Stimulated activated CD8-positive, alpha-beta memory T cell treated with anti-CD3 and anti-CD28 coated beads, Interleukin-2, amount 100 ng/mL, for 1 hour (primary cell): ENCODE measurements at places on chromosomes 2 and 18.

DNA sequence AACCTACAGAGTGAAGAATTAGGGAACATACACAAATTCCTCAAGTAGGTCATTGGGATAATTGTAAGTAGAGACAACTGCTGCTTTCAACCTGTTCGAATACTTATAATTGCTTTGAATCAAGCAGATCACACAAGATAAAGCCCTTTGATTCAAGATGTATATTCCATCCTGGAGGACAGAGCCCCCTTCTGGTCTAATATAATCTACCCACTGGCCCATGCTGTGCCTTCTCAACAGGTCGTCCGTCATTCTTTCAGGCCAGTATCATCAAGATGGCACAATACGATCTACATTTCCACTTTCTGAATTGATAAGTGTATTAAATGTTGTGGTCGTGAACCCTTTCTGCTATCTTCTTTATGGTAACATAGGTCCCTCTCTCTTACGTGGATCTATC is 387.0 kb upstream of the CDH19 start:
- DNase-seq: no peak

GRCh38 chr2:103219398-103219797 is 457.6 kb downstream of the TMEM182 start:
- no peak for DNase-seq

DNA sequence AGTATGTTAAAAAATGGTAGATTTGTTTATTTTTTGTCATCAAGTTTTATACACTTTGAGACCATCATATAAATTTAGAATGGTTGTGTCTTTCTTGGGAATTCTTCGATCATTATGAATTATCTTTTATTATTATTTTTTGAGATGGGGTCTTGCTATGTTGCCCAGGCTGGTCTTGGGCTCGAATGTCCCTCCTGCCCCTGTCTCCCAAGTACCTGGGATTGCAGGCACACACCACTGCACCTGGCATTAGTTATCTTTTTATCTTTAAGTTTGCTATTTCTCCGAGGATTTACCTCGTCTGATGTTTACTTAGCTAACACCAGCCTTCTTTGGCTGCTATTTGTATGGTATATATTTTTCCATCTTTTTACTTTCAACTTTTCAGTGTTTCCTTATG is 100.0 kb downstream of the BIRC6 start:
- no peak for DNase-seq

- no peak for DNase-seq
These were observed 48.6 kb downstream of the CYB5A start for GRCh38 chr18:74243127-74243526.

- peak; percentile 58 for DNase-seq
These were observed at the start of gene KLF11 for GRCh38 chr2:10043256-10043905. TSS of gene KLF11 (plus strand) at chr2:10043550. CDS start at chr2:10043717, 167 bp downstream.

- DNase-seq: no peak
These were observed 33.9 kb downstream of the PDIA6 start for GRCh38 chr2:10778724-10779115.

GRCh38 chr2:220695397-220696279 is 876.5 kb downstream of the EPHA4 start:
- no peak for DNase-seq

- DNase-seq: no peak
These were observed 80.9 kb downstream of the PPP1R1C start for GRCh38 chr2:182066400-182067087.

- no peak for DNase-seq
These were observed 707 bp upstream of the SERPINB7 start for GRCh38 chr18:63774511-63774910.

DNA sequence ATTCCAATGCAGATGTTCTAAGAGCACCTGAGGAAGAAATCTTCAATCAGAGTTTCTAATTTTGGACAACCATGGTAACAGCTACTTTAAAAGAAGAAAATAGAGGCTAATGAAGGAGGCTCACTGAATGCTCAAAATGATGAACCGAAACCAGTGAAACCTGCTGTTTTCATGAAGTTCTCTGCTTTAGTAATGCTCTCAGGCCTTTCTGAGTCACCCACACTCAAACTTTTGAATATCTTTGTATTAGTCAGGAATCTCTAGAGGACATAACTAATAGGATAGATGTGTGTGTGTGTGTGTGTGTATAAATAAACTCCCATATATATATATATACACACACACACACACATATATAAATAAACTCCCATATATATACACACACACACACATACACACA is 76.9 kb upstream of the RIT2 start:
- DNase-seq: no peak

DNA sequence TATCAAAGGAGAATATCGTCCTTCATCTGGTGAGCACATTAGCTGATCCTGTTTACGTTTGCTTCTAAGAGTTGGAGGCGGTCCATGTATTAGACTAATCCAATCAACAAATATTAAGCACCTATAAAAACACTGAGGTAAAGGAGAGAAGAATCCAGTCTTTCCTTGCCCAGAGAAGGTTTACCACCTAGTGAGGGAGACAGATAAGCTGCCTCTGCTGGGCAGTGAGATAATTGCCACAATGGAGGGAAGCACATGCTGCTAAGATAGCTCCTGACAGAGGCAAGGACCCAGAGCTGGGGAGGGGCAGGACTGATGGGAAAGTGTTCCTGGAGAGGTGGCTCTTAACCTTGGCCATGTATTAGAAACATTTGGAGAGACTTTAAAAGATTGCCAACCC is 36.7 kb upstream of the ST8SIA5 start:
- DNase-seq: no peak

GRCh38 chr2:68813596-68813995 is 57.6 kb downstream of the BMP10 start:
- no peak for DNase-seq

DNA sequence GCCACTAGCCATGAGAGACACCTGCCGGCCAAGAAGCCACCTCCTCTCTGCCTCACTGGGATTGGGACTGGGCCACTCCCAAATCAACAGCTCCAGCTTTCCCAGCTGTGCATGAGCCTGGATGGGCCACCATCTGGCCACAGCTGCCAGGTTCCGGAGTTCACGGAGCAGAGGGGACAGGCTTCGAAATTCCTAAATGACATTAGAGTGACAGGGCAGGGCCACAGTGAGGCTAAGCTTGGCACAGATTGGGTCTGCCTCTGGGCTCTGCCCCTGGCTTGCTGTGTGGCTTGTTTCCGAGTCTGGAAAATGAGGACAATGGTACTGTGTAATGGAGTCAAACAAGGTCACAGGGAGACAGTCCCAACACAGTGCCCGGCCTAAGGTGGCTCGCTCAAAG is 6.5 kb downstream of the DIPK1C start:
- no peak for DNase-seq

DNA sequence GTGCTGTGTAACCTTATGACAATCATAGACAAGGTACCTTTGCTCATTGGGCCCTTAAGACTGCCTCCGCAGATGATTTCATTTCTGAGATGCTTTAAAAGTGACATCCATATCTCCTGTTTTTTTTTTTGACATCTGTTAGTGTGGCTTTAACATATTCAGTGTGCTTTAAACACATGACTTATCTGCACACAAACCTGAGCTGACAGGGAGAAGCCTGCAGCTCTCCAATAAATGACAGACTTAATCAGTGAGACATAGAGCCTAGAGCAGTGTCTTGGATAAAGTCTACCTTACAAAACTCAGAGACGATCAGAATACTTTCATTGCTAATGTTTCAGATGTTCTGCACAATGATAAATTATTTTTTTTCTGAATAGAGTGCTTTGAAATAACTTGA is 130.7 kb downstream of the UBE2E3 start:
- DNase-seq: no peak

DNA sequence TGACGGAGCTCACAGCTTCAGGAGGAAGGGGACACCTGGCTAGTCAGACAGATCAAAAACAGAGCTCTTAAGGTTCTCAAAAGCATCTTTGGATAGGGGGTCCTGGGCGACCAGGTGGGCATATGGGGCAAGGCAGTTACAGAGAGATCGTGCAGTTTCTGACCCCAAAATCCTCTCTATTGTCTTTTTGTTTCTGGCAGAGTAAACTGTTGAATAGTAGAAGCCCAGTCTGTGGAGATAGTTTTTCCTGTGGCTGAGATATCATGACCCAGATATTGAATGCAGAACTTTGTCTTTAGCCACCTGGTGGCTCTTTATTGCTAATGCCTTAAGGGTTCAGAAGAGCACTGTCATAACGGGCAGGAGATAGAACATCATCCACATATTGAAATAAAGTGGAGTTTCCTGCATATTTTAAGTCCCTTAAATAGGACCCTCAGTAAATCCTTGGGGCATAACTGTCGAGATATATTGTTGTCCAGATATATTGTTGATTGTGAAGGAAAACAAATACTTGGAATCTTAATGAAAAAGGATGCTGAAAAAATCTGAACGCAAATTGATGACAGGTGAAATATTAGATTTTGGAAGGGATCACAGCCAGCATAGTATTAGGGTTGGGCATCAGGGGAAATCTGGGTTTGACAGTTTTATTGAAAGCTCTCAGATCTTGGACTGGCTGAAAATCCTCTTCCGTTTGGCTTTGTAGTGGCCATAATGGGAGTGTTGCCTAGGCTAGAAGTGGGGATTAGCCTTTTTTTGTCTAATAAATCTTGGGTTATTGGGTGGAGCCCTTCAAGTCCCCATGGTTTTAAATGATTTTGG is 14.1 kb upstream of the ZDBF2 start:
- DNase-seq: no peak

GRCh38 chr18:6444466-6445228 is 29.9 kb upstream of the L3MBTL4 start:
- no peak for DNase-seq

GRCh38 chr2:217382794-217383193 is 522.9 kb upstream of the TNP1 start:
- DNase-seq: no peak

- DNase-seq: no peak
These were observed 756.3 kb downstream of the SATB2 start for GRCh38 chr2:198701481-198701880.

DNA sequence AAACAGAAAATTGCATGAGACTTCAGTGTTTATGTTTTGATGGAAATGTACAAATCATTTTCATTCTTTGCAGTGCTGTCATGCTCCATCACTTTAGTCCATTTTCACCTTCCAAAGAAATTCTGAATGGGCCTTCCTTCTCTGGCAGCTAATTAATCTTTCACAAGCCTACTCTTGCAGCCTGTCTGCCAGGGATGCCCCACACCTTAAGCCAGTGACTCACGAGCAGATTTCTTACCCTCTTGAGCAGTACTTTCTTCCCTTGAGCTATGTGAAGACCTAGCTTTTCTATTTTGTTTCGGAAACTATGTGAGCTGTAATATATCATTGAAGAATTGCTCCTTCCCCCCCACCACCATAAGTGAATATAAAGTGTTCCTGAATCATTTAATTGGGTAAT is 404.3 kb upstream of the VWC2L start:
- DNase-seq: no peak

DNA sequence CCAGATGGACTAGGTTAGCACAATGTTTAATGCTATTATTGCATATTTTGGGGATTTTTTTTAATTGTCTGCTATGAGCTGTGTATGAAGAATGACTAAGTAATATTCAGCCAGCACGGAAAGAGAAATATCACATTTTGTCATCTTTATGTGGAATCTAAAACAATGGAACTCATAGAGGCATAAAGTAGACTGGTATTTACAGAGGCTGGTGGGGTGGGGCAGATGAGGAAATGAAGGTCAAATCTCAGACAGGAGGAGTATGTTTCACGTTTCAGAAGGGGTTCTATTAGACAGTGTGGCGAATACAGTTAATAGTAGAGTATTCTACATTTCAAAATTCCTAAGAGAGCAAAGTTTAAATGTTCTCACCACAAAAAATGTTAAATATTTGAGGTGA is 4.7 kb downstream of the CDH19 start:
- no peak for DNase-seq

GRCh38 chr2:133773854-133774653 is 205.8 kb upstream of the NCKAP5 start:
- DNase-seq: no peak

- DNase-seq: no peak
These were observed 2127.8 kb upstream of the CELF4 start for GRCh38 chr18:39693359-39693758.

DNA sequence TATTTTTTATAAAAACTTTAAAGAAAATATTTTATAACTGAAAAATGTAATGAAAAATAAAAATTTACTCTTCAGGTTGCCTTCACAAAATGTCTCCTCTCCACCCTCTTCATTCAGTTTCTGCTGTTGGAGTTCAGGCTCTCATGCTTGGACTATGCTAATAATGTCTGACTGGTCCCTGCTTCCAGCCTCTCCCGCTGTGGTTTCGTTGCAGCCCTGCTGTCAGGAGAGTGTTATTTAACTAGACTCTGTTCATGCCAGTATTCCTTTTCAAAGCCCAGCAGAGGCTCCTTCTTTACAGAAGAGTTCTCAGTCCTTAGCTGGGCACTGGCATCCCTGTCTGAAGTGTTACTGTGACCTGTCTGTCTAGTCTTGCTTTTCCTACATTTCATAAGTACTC is 40.4 kb downstream of the CLIP4 start:
- no peak for DNase-seq

DNA sequence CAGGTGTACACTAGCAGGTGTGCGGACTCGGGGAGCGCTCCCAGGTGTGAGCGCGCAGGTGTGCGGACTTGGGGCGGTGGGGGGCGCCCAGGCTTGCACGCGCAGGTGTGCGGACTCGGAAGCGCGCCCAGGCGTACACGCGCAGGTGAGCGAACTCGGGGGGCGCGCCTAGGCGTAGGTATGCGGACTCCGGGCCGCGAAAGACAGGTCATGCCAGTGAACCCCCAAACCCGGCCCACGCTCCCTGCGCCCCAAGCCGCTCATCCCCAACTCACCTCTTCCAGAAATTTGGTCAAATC is 342 bp downstream of the CYB5A start:
- DNase-seq: no peak

DNA sequence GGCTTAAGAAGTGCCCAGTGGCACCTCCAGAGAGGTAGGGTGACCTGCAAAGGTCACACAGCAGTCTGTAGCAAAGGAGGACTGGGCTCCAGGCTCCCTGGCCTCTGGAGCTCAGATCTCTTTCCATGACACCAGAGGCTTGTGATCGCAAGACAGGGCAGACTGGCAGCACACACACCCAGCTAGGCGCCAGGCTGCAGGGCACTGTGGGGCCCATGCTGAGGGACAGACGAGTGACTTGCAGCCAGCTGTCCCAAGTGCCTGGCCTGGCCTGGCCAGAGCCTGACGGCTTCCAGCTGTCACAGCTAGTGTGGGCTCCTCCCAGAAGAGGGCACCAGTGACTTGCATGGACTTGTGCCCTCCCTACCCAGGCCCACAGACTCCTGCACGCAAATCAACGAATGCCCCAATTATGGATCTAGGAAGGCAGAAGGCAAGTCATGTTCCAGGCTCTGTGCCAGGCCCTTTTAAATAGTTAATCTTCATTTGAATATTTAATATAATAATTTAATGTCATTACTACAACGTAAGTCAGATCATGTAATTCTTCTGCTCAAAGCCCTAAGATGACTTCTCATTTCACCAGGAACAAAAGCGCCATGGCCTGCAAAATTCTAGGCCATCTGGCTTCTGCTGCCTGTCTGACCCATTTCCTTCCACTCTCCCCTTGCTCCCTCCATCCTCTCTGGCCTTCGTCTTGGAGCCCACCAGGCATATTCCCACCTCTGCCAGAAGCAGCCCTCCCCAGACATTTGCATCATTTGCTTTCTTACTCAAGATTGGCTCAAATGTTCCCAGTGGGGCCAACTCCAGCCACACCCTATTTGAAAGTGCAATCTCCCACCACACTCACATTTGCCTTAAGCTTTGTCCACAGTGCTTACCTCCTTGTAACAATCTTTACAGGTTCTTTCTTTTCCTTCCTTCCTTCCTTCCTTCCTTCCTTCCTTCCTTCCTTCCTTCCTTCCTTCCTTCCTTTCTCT is 3.7 kb upstream of the SPEG start:
- no peak for DNase-seq
